T-helper 2 cell (primary cell): ENCODE measurements at places on chromosomes 3 and 15.

DNA sequence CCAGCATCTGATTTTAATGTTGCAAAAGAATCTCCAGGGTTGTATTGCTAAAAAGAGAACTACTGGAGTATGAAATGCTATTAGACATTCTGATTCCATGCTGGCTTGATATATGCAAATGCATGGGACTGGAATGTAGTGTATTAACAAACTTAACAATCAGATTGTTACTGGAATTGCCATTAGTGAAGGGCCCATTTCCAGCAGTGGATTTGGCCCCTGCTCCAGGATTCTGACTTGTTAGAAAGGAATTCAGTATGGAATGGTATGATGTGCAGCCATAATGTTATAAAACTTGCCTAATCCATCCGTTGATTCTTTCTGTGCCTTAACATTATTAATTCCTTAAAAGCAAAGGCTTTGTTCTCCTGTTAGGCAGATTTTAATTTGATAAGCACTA is 7.9 kb downstream of the ARRDC4 start:
- no peak for DNase-seq

GRCh38 chr3:49415931-49416601 is 3.8 kb downstream of the TCTA start:
- peak; percentile 93 for DNase-seq

DNA sequence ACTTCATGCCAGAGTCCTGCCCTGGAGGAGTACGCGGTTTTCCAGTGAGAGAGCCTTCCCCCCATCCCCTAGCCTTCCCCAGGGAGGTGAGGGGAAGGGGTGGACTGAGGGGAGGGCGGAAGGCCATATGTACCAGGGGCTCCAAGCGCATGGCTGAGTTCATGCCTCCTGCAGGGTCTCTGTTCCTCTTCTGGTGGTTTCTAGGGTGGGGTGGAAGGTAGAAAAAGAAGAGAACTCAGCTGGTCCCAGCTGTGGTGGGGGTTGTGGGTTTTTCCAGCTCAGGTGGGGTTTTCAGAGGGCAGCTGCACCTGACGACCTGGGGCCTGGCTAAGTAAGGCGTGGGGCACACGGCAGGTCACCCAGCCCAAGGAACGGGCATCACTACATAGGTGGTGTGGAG is 10.7 kb upstream of the IQSEC1 start:
- DNase-seq = no peak

- no peak for DNase-seq
These were observed 40.2 kb downstream of the C3orf85 start for GRCh38 chr3:109176726-109177125.

DNA sequence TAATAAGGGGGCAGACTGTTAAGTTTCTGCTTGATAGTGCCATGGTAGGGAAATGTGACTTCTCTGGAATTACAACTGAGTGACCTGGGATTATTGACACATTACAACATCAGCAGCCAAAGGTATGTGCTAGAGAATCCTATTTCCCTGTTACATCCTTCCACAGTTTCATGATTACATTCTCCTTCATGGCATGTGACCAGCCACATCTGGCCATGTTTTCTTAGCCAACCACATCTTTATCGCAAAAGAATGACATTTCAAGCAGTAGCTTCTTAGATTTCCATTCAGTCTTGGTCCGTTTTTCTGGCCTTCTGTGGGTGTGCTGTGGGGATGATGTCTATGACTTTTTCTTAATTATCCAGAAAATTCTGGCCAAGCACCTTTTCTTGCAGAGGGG is 45.4 kb upstream of the CTDSPL start:
- no peak for DNase-seq

DNA sequence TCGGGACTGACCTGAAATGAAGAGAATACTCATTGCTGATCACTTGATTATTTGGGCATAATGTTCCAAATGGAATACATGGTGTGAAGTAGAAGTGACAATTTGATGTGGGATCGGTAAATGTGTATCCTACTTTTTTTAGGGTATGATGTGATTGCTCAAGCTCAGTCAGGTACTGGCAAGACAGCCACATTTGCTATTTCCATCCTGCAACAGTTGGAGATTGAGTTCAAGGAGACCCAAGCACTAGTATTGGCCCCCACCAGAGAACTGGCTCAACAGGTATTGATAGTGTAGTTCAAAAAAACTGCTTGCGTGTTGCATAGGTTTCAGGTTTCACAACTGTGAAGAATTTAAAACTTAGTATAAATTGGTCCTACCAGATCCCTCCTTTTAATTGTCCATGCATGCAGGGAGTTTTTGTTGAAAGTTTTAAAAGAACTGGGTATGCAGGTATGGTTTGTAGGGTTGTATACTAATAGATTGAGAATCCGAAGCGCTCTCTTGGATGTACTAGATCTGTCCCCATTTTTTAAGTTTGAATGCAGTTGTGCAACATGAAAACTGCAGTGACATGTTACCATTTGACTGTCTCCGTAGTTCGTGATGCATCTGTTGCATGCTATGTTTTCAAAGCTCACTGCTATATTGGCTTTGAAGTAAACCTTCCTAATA is 1.6 kb downstream of the EIF4A2 start:
- DNase-seq = no peak

DNA sequence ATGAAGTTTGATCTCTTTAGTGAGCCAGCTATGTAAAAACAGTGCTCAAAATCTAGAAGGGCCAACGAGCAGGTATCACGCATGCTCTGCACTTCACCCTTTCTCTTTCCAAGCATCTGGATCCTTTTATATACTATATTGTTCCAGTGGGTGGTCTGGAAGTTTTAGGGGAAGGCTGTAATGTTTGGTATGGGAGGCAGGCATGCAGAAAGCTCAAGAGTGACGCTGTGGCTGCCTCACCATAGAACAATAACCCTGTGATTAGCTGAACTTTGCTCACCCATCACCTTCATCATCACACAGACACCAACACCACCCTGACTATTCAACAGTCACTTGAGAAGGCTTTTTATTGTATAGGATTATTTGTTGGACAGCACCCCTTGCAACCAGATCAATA is 81.6 kb downstream of the FBN1 start:
- DNase-seq = no peak

GRCh38 chr3:190443257-190443656 is 6.4 kb downstream of the TMEM207 start:
- no peak for DNase-seq

DNA sequence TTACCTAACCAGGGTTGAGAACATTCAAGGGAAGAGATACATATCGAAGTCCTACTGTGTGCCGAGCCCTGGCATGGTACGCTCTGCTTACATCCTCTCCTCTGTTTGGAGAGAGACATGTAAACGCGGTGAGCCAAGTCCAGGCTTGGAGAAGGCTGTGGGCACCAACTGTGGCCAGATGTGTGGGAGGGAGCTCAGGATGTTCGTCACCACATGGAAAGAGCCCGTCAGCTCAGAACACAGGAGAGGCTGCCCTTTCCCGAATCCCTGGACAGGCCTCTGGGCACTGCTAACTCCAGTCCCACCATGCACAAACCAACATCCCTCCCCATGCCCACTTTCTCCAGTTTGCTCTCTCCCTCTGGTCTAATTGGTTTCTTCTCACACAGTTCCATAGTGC is 43.0 kb downstream of the MESD start:
- no peak for DNase-seq

- DNase-seq = peak; percentile 83
These were observed 225.1 kb upstream of the C2CD4B start for GRCh38 chr15:62389885-62390790.

DNA sequence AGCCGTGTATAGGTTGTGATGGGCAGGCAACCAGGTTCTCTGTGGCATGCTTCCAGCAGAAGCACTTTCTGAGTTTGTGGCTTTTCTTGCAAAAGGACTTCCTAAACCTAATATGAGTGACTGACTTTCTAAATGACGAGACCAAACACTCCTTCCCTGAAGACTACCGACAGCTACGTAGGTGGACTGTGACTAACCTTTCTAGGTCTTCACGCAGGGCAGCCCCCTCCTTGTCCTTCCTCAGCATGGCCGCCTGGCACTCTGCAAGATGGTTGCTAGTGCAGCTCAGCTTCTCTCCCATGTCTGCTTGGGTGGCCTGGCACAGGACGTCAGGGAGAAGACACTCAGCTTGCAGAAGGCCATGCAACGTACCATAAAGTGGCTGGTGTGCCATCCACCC is 20.9 kb downstream of the CXCR6 start:
- no peak for DNase-seq
